ENCODE measurements at places on chromosomes 7 and 10.

- DNase-seq, result no peak
Observed at GRCh38 chr7:34445653-34446052, 212.4 kb upstream of the NPSR1 start.

DNA sequence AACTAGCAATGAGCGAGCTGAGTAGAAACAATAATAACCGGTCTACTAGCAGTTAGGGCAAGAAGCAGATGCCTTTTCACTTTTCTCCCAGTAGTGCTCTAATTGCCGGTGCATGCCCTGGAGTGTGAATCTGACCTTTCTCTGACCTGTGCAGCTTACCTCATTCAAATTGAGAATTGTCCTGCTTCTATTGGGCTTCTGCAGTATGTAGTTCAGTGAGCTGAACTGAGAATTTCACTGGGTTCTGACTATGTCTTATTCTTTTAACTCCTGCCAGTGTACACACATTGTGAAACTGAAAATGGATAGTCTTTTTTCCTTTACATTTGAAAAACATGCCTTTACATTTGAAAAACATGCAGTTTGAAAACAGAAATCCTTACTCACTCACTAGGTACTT, 157.9 kb upstream of the GRM3 start:
- no peak for DNase-seq

DNA sequence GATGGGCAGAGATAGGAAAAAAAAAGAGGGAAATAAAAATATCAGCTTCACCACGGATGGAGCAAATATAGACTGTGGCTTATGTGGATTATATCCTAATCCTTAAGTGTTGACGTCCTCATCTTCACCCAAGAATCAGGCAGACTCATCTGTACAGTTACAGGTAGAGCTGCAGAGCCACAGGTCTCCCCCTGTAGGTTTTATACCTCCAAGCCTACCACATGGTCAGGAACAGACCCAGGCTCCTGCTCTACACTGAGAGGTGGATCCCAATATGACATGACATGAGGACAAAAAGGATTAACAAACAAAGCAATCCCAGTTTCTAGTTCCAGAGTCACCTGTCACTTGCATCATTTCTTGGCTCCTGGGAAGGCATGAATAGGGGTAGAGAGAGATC, 400.8 kb downstream of the SEMA3D start:
- no peak for DNase-seq

GRCh38 chr7:32381024-32381601, 109.1 kb downstream of the LSM5 start:
- DNase-seq, result no peak

DNA sequence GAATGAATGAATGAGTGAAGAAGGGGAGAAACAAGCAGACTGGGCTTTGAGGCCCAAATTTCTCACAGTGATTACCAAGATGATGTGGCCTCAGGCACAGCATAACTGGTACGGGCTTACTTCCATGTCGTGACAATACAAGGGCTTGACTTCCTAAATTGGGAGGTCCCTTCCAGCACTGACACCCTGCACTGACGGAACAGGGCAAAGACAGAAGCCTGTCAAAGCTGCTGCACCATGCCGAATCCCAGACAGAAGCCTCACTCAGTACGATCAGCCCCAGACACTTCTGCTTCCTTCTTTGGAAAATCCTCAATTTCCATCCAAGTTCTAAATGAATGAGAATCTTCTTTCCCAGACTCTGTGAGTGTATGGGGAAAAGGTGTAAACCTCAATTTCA, 51.9 kb downstream of the GNA12 start:
- DNase-seq, result no peak

DNA sequence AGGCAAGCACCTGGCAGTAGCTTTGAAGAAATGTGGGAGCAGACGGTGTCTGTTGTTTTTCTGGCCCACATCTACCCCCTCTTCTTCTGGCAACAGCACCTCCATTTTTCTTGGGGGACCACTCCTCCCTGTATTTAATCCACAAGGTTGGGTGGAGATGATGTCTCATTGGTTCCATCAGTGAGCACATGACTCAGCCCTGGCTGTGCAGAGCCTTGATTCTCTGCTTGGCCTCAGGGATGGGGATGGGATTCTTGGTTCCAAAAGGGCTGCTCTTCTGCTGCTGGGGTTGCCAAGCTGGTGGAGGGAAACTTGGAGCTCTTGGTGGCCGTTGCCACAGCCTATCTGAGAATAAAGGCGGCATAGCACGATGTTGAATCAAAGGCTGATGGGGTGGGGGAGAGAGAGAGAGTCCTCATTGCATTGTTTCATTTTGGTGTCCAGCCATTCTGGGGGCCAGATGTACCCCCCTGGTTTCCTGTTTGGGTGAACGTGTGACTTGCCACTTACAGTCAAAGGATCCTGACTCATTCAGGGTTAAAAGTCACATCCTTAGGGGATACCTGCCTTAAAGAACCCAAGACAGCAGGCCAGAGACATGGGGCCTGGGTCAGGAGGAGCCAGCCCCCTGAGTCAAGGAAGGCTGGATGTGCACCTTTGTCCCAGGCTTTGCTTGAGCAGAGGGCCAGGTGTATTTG, 25.9 kb downstream of the GRK5 start:
- no peak for DNase-seq

DNA sequence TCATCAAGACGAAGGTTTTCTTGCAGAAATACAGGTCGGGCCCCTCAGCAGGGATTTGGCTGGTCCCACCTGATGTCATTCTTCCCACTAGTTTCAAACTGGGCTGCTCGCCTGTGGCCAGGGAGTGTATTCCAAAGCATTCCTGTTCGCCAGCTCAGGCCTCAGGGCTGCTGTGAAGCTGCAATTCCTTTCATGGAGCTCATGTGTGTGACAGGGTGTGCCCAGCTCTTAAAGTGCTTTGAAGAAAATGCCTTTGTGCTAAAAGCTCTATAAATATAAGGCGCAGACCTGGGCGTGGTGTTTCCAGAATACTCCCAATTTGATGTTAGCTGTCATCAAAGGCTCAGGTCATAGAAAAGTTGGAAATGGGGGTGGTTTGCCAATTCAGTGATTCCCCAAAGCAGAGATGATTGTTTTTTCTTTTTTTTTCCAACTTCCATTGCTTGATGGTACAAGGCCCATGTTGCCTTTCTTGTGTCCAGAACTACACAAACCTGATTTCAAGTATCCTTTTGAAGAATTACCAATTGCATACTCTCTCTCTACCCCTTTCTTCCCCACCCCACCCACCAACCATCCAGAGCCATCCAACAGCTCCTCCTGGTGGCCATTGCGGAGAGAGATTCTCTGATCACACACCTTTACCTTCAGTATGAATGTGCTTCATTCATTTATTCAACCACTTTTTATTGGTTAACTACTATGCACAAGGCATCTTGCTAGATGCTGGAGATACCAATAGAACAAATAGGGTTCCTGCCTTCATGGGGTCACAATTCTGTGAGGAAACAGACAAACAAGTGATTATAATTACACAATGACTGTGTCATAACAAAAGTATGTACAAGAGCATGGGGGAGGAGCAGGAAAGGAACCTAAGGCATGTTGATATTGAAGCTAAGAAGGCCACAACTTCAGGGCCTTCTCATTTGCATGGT, 297.3 kb upstream of the LYZL1 start:
- DNase-seq, result no peak

DNA sequence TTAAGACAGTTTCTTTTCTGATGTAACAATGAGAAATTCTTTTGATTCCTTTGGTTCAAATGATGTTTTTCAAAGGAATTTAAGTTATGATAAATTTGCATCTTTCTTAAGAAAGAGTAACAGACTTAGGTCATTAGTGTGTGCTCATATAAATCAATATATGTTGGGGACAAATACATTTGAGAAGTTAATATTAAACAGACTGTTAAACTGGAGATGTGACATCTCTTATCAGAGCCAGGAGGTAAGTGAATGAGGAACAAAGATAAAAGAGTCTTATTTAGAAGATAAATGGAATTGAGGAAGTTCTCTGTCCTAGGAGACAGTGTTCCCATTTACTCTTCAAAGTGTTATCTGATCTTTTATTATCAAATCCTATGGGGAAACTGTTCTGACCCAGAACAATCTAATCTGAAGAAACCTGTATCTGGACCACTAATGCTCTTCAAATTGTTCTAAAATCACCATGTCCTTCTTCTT, 104.8 kb upstream of the LAMB4 start:
- no peak for DNase-seq

DNA sequence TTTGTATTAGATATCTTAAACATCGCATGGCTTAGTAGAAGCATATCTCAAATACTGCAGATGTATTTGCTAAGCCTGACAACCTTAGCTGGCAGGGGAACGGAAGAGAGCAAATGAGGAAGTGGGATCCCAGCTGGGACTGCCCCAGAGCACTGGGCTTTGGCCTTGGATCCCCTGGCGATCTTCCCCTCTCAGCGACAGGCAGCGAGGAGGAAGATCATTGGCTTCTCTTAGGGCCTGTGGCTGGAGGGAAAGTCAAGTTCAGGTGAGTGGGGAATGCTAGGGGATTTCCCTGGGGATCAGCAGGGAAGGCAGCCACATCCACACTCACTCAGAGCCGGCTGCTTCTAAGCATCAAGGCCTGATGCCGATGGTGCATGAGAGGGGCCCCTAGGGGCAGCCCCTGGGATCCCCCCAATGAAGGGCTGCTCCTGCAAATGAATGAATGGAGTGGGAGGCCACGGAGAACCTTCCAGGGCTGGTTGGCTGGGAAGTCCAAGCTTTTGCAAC, 42.0 kb downstream of the LYZL2 start:
- DNase-seq, result no peak

GRCh38 chr7:92487804-92488203, 10.1 kb upstream of the ERVW-1 start:
- DNase-seq, result no peak

GRCh38 chr7:25216837-25217236, 11.4 kb downstream of the NPVF start:
- no peak for DNase-seq

- DNase-seq, result no peak
Observed at GRCh38 chr10:60576130-60577069, 186.7 kb upstream of the ANK3 start.

DNA sequence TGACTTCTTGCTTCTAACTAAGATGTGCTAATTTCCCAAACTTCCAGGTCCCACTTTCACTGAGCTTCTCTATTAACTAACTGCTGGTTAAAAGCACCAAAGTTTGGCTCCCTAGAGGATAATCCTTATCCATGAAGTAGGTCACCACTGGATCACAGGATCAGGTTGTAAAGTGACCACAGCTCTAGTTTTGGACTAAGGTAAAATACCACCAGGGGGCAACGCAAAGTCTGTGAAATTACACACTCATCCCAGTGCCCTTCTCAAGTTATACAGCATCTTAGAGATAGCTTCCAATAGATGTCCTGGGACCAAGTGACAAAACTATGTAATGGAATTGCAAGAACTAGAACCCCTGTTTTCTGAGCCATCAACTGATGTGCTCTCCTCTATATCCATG, 116.4 kb upstream of the ASAH2 start:
- DNase-seq, result no peak

- peak; percentile 1 for DNase-seq
Observed at GRCh38 chr7:121138262-121138933, 149.9 kb downstream of the CPED1 start.

- DNase-seq, result no peak
Observed at GRCh38 chr7:99141841-99142726, 1.8 kb downstream of the SMURF1 start.

- DNase-seq, result no peak
Observed at GRCh38 chr7:129431911-129432643, 2.2 kb upstream of the STRIP2 start.

- no peak for DNase-seq
Observed at GRCh38 chr10:26579256-26580063, 118.0 kb upstream of the PDSS1 start.

- DNase-seq, result no peak
Observed at GRCh38 chr10:6721480-6721879, 141.4 kb upstream of the PRKCQ start.

GRCh38 chr10:54708021-54708420, 93.0 kb downstream of the PCDH15 start:
- no peak for DNase-seq

GRCh38 chr10:31773749-31774298, 154.8 kb downstream of the ARHGAP12 start:
- DNase-seq, result no peak

GRCh38 chr10:93030409-93030808, 30.2 kb upstream of the CYP26C1 start:
- DNase-seq, result no peak

GRCh38 chr10:92242910-92243671, 47.8 kb downstream of the CPEB3 start:
- DNase-seq, result no peak

DNA sequence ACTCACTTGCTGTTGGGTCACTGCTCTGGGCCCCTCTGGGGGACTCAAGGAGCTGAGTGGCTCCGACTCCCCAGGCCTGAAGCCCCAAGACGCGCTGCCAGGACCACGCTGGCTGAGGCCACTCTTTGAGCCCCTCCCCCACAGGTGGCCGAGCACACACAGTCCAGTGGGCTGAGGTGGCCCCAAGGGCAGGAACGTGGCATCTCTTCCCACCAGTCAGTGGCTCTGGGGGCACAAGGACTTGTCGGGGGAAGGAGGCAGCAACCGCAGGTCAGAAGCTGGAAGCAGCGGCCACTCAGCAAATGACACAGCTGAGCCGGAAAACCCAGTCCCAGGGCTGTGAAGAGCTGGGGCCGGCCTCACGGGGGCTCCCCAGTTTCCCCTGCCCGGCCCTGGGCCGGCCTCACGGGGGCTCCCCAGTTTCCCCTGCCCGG, 24.1 kb downstream of the GRIFIN start:
- DNase-seq, result no peak

GRCh38 chr7:38682606-38683005, 51.4 kb upstream of the AMPH start:
- no peak for DNase-seq

DNA sequence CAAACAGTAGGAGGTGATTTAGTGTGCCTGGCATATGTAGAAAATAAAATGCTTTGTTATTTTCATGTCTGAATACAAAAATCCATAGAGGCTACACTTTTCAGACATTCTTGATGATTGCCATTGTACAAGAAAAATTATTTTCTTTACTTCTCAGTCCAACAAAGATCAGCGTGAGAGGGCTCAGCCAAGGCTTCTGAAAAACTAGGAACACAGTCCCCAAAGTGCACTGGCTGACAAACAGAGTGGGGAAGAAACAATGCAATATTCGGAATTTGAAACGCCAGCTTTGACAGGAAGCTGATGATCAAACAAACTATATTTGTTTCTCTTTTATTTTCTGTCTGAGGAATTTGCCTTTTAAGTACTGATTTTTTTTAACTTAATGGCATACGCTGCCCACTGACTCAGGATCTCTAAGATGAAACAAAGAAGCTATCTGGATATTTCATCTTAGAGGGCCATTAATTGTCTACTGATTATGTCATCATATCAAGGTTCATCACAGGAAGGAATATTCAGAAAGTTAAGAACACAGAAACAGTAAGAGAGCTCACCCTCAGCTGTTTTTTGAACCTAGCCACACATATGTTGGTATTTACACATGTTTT, 197.0 kb upstream of the INHBA start:
- DNase-seq, result no peak

DNA sequence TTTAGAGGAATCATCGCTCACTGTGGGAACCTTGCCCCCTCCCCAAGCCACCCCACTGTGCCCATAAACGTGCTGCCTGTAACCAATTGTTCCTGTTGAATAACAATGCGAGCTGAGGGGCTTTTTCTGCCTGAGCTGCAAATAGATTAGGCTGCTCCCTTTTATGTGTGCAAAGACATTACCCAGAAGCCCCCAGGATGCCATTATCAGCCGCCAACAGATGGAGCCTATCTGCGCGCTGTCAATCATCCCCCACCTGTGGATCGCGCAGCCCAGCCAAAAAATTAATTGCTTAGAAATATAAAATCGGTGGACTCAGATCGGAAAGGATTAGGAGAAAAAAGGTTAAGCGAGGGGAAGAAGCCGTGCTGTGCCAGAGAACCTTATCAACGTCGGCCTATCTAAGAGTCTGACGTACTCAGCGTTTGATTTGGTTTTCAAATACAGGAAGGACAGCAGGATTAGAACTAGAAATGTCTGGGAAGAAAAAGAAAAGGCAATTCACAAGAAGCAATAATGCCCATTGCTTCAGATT, 167.3 kb upstream of the MYO3A start:
- DNase-seq, result no peak
